ENCODE measurements at places on chromosomes 7 and 10. TPM values are rescaled to one million over a fixed set of nuclear protein-coding genes. Genes with fewer than 3 reads are reported as not detected.
A peak's percentile ranks its signal among the peaks of the same experiment; 100 is the strongest.

BTBD16 gene
- not detected for total RNA-seq

C10orf71 gene
- not detected for total RNA-seq

STK31 gene
- 1.6 TPM for total RNA-seq

TAS2R16 gene
- not detected for total RNA-seq

PTPN20 gene
- 3.9 TPM for total RNA-seq

RELN gene
- 15.8 TPM for total RNA-seq

GIMAP5 gene
- total RNA-seq: not detected

MARVELD1 gene
- 25.5 TPM for total RNA-seq

GPR15LG gene
- not detected for total RNA-seq

GNG11 gene
- 4.4 TPM for total RNA-seq

DNA sequence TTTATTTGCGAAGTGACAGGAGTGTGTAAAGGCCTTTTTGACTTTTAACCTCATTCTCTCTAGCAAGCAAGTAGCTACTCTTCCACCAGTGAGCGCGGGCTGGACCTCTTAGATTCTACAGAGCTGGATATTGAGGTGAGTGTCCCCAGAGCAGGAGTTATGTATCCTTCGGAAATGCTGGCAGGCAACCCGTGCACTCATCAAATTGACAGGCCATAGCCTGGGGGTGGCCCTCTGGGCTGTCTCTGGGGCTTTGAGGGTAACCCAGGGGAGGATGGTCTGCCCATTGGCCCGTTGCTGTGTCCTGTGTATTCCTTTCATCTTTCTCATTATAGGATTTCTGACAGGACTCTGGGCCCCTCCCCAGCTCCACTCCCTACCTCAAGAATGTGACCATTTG lies 6.1 kb upstream of the PVRIG start:
- H3K27ac ChIP-seq: peak overlapping the region; percentile 25
- DNase-seq: no peak
- 0 out of 2 replicates have a peak, but pooled peaks cover 7% of the 10 kb centered on the region for H3K4me1 ChIP-seq
- no peaks in the 10 kb centered on the region for H3K36me3 ChIP-seq

GRCh38 chr7:24448038-24448437 lies 125.2 kb upstream of the PALS2 start:
- DNase-seq: no peak
- no peak overlapping the region for H3K27ac ChIP-seq
- no peaks in the 10 kb centered on the region for H3K4me1 ChIP-seq
- H3K36me3 ChIP-seq: no peaks in the 10 kb centered on the region

GRCh38 chr7:41996381-41997035 lies 240.5 kb downstream of the GLI3 start:
- H3K27ac ChIP-seq: peak overlapping the region; percentile 85
- peaks cover 75% of the 10 kb centered on the region for H3K4me1 ChIP-seq
- H3K27me3 ChIP-seq: no peaks in the 10 kb centered on the region
- peak; percentile 95 for DNase-seq

- H3K27me3 ChIP-seq: peaks cover 10% of the 10 kb centered on the region
- H3K27ac ChIP-seq: peak overlapping the region; percentile 32
- no peak for DNase-seq
- H3K4me3 ChIP-seq: peak overlapping the region; percentile 81
- H3K4me1 ChIP-seq: no peaks in the 10 kb centered on the region
Measured at GRCh38 chr10:7410301-7410861, 453 bp downstream of the SFMBT2 start.

GRCh38 chr7:135817583-135817982 lies 69.0 kb upstream of the FAM180A start:
- no peak overlapping the region for H3K27ac ChIP-seq
- no peak for DNase-seq
- no peaks in the 10 kb centered on the region for H3K36me3 ChIP-seq
- H3K4me3 ChIP-seq: no peak overlapping the region
- peaks cover 42% of the 10 kb centered on the region for H3K27me3 ChIP-seq
- no peaks in the 10 kb centered on the region for H3K4me1 ChIP-seq

DNA sequence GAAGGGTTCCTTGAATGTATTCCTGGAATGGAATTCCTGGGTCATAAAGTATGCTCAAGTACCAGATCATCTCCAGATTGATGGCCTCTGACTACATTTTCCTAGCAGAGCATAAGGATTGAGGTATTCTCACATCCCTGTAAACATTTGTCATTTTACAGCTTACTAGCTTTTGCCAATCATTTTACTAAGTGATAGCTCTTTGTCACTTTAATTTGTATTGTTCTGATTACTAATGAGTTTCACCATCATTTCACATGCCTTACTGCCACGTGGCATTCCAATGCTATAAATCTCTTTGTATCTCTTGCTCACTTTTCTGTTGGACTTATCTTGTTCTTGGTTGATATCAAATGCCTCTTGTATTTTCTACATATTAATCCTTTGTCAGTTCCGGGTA lies 68.6 kb upstream of the CACNB2 start:
- H3K27me3 ChIP-seq: no peaks in the 10 kb centered on the region
- DNase-seq: no peak
- H3K4me3 ChIP-seq: no peak overlapping the region
- no peaks in the 10 kb centered on the region for H3K4me1 ChIP-seq
- H3K27ac ChIP-seq: no peak overlapping the region

DNA sequence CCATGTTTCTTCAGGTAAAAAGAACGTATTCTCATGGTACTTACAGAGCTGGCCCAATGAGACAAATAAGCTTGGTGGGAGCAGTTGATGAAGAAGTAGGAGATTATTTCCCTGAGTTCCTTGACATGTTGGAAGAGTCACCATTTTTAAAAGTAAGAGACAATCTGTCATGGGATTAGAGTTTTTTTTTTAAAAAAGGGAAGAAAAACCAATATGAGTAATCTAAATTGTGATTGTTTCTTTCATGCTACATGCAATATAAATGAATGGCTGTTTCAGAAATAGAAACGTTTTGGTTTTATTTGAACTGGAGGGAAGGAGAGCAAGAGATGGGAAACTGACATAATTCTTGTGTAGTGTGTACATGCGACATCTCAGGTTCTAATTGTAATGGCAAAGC lies 32.8 kb downstream of the TMEM60 start:
- H3K4me1 ChIP-seq: no peaks in the 10 kb centered on the region
- peaks cover 7% of the 10 kb centered on the region for H3K36me3 ChIP-seq
- no peak overlapping the region for H3K27ac ChIP-seq
- no peak overlapping the region for H3K4me3 ChIP-seq
- no peaks in the 10 kb centered on the region for H3K27me3 ChIP-seq

DNA sequence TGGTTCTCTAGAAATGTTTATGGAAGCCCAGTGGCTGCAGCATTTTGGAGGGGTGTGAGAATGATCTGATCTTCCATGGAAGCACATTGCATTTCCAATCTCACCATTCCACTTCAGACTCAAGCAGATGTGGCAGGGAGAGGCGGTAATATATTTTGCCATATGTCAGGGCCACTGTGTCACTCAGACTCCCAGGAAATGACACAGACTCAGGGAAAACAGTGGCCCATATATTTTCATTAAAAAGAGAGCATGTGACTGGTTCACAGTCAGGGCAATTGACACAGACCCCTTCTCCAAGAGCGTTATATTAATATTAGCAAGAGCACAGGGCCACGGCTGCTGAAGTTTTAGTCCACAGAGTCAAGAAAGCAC lies 149.3 kb upstream of the NRP1 start:
- H3K4me1 ChIP-seq: no peaks in the 10 kb centered on the region
- DNase-seq: no peak
- no peaks in the 10 kb centered on the region for H3K27me3 ChIP-seq
- no peaks in the 10 kb centered on the region for H3K36me3 ChIP-seq
- no peak overlapping the region for H3K27ac ChIP-seq

- H3K4me3 ChIP-seq: no peak overlapping the region
- no peaks in the 10 kb centered on the region for H3K36me3 ChIP-seq
- H3K27ac ChIP-seq: peak overlapping the region; percentile 84
- peaks cover 12% of the 10 kb centered on the region for H3K4me1 ChIP-seq
- H3K27me3 ChIP-seq: no peaks in the 10 kb centered on the region
Measured at GRCh38 chr10:7312488-7312857, 98.4 kb downstream of the SFMBT2 start.

GRCh38 chr10:104811166-104811565 lies 170.1 kb downstream of the SORCS3 start:
- no peak overlapping the region for H3K27ac ChIP-seq
- H3K4me1 ChIP-seq: no peaks in the 10 kb centered on the region
- no peak for DNase-seq
- no peaks in the 10 kb centered on the region for H3K36me3 ChIP-seq
- no peaks in the 10 kb centered on the region for H3K27me3 ChIP-seq

DNA sequence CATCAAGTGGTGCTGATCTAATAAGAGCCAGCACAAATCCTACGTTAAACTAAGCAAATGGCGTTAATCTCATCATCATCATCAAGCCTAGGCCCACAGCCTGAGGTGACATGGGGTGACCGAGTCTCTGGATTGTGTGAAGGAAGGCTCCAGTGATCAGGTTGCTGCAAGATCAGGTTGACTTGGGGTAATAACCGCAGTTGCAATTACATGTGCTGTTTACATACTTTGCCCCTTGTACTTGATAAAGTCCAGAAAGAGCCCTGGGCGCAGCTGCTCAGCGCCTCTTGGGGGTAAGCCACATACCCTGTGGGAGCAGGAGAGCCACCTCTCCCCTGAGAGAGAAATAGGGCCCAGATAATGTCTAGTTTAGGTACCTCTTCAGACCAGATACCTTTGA lies 228.1 kb downstream of the WDR11 start:
- no peak for DNase-seq
- H3K36me3 ChIP-seq: no peaks in the 10 kb centered on the region
- no peak overlapping the region for H3K4me3 ChIP-seq

DNA sequence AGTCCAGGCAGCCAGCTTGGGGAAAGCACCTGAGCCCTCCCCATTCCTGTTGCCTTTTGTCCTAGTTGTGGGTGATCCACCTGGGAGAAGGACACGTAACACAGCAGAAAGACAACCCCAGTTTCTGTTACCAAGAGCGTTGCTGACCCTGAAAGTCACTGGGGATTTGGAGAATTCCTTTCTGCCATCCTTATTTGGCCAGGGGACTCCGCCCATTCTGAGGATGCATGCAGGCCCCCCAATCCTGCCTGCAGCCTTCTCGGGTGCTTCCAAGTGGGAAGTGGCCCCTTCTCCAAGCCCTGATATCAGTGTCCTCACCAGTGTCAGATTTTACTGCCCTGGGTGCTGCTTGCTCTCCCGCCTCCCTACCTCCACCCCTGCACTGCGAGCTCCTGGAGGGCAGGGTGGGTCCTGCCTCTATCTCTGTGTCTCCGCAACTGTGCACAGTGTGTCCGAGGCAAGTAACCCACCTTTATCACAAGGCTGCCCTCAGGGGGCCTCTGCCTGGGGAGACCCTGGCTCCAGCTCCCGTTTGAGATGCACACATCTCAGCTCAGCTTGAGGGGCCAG lies 9.2 kb upstream of the ADCY1 start:
- no peaks in the 10 kb centered on the region for H3K4me1 ChIP-seq
- no peaks in the 10 kb centered on the region for H3K36me3 ChIP-seq
- DNase-seq: no peak
- H3K27me3 ChIP-seq: peaks cover 25% of the 10 kb centered on the region
- no peak overlapping the region for H3K27ac ChIP-seq
- no peak overlapping the region for H3K4me3 ChIP-seq

DNA sequence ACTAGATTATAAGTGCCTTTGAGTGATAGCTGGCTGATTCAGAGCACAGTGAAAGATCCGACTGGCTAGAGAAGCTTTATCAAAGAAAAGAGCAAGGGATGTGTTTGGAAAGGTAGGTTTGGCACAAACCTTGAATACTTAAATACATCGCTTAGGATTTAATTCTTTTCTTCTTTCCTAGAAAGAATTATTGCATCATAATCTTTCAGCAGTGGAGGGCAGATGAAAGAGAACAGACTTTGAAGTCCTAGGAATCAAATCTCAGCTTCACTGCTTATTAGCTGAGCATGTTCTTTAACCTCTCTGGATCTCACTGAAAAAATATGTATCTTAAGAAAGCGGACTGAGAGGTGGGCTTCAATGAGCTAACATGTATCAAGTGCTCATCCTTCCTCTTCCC lies 122.8 kb downstream of the ZNF365 start:
- H3K27ac ChIP-seq: no peak overlapping the region
- no peak for DNase-seq
- H3K27me3 ChIP-seq: peaks cover 17% of the 10 kb centered on the region
- no peaks in the 10 kb centered on the region for H3K36me3 ChIP-seq
- H3K4me1 ChIP-seq: no peaks in the 10 kb centered on the region

DNA sequence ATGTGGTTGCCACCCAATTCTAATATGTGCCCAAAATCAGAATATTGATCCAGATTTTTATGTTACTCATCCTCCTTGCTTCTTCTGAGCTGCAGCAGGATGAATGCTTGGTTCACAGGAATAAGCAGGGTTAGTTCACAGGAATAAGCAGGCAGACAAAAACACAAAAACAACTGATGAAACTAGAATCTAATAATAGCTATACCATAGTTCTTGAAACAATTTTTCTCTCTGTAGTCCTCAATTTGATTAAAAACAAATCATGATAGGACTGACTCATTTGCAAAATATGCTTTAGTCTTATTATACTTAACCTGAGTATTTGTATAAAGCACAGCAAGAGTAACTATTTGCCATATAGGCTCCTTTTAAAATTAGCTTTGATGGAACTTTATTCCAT lies 24.4 kb upstream of the ARHGAP12 start:
- H3K4me3 ChIP-seq: no peak overlapping the region
- H3K27me3 ChIP-seq: no peaks in the 10 kb centered on the region
- H3K27ac ChIP-seq: no peak overlapping the region
- H3K36me3 ChIP-seq: no peaks in the 10 kb centered on the region
- DNase-seq: no peak

- H3K27me3 ChIP-seq: no peaks in the 10 kb centered on the region
- no peak overlapping the region for H3K4me3 ChIP-seq
- H3K4me1 ChIP-seq: no peaks in the 10 kb centered on the region
- H3K27ac ChIP-seq: no peak overlapping the region
- no peaks in the 10 kb centered on the region for H3K36me3 ChIP-seq
- DNase-seq: no peak
Measured at GRCh38 chr7:67696878-67697277, 700.2 kb downstream of the TYW1 start.

- no peaks in the 10 kb centered on the region for H3K36me3 ChIP-seq
- H3K4me3 ChIP-seq: no peak overlapping the region
- H3K27me3 ChIP-seq: no peaks in the 10 kb centered on the region
- no peak overlapping the region for H3K27ac ChIP-seq
Measured at GRCh38 chr10:64071218-64071617, 550.0 kb downstream of the REEP3 start.

- H3K27me3 ChIP-seq: no peaks in the 10 kb centered on the region
- no peaks in the 10 kb centered on the region for H3K36me3 ChIP-seq
- no peak overlapping the region for H3K4me3 ChIP-seq
- peak; percentile 37 for DNase-seq
Measured at GRCh38 chr10:125700355-125700911, 17.5 kb upstream of the TEX36 start.

- no peaks in the 10 kb centered on the region for H3K4me1 ChIP-seq
- DNase-seq: no peak
- H3K36me3 ChIP-seq: peaks cover 41% of the 10 kb centered on the region
- no peak overlapping the region for H3K4me3 ChIP-seq
- H3K27me3 ChIP-seq: no peaks in the 10 kb centered on the region
Measured at GRCh38 chr7:47390914-47391313, 191.0 kb downstream of the TNS3 start.

GRCh38 chr7:31119249-31119648 lies 67.1 kb downstream of the ADCYAP1R1 start:
- no peaks in the 10 kb centered on the region for H3K4me1 ChIP-seq
- no peak for DNase-seq
- H3K27me3 ChIP-seq: peaks cover 20% of the 10 kb centered on the region

- no peak overlapping the region for H3K4me3 ChIP-seq
- no peaks in the 10 kb centered on the region for H3K36me3 ChIP-seq
- H3K27me3 ChIP-seq: peaks cover 52% of the 10 kb centered on the region
- no peak overlapping the region for H3K27ac ChIP-seq
- H3K4me1 ChIP-seq: no peaks in the 10 kb centered on the region
Measured at GRCh38 chr10:14309593-14309992, 21.1 kb downstream of the FRMD4A start.

- H3K4me3 ChIP-seq: no peak overlapping the region
- no peak overlapping the region for H3K27ac ChIP-seq
- no peaks in the 10 kb centered on the region for H3K4me1 ChIP-seq
Measured at GRCh38 chr10:792792-793100, 103.3 kb upstream of the DIP2C start.

All from PC-3 (cell line).